ENCODE measurements at places on chromosomes 2 and 18.

DNA sequence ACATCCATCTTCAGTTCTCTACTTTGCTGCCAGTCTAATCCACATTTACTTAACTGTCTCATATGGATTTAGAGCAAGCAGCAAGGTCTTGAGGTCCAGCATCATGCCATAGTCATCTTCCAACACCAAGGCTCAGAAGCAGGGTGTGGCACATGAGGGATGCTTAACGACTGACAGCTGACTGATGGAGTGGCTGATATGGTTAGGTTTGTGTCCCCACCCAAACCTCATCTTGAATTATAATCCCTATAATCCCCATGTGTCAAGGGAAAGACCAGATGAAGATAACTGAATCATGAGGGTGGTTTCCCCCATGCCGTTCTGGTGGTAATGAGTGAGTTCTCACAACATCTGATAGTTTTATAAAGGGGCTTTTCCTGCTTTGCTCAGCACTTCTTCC lies 257.3 kb downstream of the NBAS start:
- no peak for DNase-seq

DNA sequence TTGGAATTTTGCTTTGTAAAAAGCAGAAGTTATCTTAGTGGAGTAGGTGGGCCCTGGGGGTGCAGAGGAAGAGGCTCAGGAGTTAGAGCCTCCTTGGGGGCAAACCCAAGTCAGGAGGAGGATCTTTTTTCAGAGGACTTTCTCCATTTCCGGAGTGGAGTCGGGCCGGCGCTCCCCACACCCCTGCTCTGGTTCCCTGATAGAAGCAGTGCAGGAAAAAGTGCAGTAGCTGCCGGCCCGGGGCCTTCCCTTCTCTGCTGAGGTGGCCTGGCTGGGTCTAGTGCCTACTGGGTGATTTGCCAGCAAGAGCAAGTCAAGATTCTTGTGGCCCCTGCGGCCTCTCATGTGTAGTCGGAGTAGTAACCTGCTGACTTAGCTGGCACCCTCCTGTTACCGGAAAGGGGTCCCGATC lies 124.2 kb upstream of the HS6ST1 start:
- DNase-seq, result no peak

- DNase-seq, result no peak
Measured at GRCh38 chr2:69554981-69555380, 88.6 kb downstream of the AAK1 start.

DNA sequence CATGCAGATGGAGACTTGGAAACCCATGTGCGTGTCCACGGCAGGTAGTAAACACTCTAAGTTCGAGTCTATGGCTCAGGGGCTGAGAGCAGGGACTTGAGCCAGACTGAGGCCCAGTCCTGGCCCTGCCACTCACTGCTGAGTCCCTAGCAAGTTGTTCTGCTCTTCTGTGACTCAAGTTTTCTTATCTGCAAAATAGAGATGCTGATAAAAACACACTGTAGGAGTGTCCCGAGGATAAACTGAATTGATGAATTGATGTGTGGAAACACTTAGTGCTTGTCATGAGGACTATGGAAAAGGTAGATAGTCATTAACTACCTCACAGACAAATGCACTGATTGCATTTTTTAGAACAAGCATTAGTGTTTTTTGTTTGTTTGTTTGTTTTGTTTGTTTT lies 73.2 kb downstream of the BOLA3 start:
- DNase-seq, result no peak

DNA sequence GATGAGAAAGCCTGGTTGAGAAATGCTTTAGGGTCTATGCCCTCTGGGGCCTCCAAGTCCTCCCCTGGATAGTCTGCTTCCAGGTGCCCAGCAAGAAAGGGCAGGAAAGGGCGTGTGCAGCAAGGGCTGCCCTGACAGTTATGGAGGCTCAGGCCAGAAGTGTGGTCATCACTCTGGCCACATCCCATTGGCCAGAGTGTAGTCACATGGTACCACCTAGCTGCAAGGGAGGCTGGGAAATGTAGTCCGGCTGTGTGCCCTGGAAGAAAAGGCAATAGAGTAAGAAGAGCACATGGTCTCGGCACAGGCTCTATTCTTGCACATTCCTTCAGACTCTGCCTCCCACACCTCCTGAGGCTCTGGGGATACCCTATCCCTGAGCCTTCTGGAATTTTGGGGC lies 35.7 kb downstream of the ODC1 start:
- peak; percentile 66 for DNase-seq

DNA sequence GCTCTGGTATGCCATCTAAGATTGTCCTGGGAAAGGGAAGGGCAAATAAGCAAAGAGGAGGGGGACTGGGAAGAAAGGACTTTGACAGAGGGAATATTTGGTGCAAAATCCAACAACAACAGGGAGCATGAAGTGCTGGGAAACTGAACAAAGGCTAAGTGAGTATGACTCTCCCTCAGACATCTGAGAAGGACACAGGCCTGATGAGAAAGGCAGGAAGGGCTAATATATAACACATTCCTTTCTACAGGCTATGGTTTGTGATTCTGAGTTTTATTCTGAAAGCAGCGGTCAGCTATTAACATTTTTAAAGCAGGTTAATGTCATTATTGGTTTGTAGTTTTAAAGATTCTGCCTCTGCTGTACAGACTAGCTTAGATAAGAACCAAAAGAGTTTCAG lies 1579.5 kb downstream of the LRP1B start:
- DNase-seq, result no peak

DNA sequence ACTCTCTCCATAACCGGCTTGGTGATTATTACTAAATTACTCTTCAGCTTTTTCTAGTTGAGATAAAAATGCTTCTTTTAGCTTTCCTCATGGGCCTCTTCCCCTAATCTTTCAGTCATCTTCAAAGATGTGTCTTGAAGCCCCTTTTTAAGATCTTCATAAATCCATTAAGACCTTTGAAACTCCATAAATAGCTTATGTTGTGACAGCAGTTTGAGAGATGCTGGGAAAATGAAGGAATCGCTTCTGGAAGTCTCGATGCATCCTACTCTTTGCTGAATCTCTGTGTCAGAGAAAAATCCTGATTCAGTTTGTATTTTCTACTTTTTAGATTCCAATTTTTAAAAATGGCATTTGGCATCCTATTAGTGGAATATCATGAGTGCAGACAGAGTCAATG lies 13.0 kb downstream of the SCYGR4 start:
- no peak for DNase-seq

DNA sequence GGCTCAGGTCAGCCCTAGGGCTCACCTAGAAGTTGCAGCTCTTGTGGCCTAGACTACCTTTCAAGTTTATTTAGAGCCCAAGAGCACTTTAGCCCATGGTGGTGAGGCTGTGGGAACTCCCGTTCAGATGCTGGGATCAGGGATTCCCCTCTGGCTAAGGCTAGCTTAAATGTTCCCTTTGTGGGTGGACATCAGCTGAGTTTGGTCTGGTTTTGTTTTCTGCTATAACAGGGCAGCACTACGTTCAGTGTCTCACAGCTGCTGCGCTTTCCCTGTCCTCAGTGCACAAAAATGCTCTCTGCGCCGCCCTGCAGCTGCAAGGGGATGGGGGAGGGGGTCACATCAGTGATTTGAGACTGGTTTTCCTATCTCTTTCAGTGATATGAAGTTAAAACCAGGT lies 170.5 kb upstream of the KCNJ3 start:
- no peak for DNase-seq

DNA sequence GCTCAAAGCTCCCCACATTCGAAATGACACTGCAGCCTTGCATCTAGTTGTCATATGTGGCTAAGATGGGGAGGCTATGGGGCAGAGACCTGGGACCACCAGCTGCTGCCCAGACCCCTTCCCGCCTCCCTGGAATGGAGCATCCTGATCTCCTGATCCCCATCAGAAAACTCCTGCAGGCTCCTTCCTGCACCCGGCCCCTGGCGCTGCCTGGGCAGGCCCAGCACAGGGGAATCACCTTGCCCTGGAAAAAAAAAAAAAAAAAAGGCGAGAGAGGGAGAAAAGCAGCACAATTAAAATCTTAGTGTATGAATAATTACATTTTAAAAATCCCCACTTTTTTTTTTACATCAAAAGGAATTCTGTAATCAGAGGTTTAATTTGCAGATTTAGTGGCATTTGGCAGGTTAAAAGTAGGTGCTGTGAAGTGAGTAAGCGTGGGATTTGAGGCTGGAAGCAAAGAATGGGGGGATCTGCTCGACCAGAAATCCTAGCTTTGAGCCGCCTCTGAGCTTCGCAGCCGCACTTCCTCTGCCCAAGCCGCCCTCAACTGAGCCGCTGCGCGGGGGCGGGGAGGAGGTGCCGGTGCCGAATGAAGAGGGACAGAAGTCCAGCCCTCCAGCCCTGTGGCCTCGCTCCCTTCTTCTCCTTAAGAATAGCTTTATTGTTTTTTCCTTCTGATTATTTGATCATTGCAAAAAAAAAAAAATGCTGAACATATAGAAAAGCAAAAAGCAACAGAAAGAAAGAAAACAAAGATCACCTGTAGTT lies 30.0 kb downstream of the THNSL2 start:
- DNase-seq, result peak; percentile 74

DNA sequence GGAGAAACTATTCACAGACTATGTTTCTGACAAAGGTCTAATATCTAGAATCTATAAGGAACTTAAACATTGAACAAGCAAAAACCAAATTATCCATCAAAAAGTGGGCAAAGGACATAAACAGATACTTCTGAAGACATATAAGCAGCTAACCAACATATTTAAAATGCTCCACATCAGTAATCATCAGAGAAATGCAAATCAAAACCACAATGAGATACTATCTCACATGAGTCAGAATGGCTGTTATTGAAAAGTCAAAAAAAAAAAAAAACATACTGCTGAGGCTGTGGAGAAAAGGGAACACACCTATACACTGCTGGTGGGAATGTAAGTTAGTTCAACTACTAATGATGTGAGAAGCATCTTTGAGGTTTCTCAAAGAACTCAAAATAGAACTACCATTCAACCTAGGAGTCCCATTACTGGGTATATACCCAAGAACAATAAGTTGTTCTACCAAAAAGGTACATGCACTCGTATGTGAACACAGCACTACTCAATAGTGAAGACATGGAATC lies 220.4 kb upstream of the TFPI start:
- no peak for DNase-seq

DNA sequence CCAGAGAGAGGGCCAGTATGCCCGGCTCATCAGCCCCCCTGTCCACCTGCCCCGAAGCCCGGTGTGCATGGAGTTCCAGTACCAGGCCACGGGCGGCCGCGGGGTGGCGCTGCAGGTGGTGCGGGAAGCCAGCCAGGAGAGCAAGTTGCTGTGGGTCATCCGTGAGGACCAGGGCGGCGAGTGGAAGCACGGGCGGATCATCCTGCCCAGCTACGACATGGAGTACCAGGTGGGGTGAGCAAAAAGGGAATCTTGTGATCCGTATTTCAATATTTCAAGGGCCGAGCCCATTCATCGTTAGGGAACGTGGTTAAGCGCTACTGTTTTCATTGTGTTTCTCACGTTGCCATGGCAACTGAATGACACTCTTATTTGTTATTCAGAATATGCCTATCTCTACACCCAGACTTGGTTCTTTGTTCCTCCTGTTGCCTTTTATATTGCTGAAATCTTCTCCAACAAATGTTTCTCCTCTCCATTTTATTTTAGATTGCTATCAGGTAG lies 81.5 kb downstream of the NRP2 start:
- DNase-seq, result peak; percentile 86

- DNase-seq, result no peak
Measured at GRCh38 chr2:160418398-160418765, 75.2 kb downstream of the RBMS1 start.

DNA sequence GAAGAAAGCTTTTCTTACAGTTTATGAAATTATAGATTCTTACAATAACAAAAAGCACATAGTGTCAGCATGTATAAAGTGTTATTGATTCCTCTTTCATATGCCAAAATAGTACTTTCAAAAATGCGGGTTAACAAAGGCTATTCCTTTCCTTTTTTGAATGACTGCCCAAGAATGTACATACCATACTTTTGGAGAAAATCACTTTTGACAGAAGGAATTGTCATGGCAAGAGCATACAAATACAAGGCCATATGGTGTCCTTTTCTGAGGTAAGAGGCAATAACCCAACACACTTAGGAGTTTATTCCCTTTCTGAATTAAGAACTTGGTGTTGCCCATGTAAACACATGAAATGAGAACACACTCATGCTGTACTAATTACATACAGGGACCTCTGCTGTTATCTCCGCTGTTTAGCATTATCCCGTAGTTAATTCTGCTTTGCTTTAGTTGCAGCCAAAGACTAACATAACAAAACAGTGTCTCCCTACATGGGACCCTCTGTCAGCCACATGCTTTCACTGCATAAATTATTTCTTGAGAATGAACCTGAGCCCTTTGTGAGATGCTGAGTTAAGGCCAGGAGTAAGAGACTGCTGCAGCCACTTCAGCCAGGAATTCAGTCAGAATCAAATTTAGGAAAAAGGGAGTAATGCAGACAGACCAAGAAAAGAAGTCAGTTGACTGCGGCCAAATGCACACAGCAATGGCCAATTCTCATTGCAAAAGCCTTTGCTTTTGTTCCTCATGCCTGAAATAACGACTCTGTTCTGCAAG lies 67.0 kb downstream of the CDH2 start:
- no peak for DNase-seq

- DNase-seq, result no peak
Measured at GRCh38 chr2:208867374-208867773, 460.8 kb downstream of the PTH2R start.

DNA sequence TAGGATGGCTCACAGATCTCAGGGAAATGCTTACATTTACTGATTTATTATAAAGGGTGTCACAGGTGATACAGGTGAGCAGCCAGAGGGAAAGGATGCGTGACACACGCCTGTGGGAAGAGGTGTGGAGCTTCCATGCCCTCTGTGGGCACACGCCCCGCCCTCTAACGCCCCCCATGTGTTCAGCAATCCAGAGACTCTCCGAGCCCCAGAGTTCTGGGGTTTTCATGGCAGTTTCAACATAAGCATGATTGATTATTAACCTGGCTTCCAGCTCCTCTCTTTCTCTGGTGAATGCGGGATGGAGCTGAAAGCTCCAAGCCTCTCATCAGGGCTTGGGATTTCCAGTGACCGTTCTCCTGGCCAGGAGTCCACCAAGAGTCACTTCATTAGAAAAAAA lies 34.3 kb upstream of the ODC1 start:
- DNase-seq, result no peak

GRCh38 chr18:60123031-60123430 lies 223.2 kb downstream of the PMAIP1 start:
- no peak for DNase-seq

DNA sequence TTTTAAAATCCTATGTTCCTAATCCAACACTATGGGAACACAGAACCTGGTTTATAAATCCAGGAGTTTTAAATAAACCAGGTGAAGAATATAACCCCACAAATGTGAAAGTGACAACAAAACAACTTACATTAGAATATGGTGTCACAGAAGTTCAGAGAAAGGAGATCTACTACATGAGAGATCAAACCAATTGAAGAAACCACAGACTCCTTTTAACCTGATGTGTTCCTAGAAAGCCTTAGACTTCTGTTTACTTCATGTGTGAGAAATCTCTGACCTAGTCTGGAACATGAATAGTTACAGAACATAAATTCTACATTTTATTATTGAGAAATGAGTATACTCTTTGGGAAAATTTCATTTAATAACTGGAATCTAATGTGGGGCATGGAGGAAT lies 165.3 kb downstream of the FTCDNL1 start:
- DNase-seq, result no peak

GRCh38 chr2:149152469-149152953 lies 114.0 kb downstream of the LYPD6B start:
- no peak for DNase-seq

DNA sequence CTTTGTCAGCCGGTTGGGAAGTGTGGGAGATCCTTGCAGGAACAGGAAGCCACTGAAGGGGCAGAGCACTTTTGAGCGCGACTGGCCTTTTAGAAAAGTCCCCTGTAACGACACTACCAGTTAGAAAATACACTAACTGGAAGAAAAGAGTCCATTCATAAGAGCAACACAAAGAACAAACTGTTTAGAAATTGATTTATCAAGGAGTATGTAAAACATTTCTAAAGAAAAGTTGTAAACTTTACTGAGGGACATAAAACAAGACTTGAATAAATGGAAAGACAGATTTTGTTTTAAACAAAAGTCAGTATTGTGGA lies 29.8 kb upstream of the POMC start:
- no peak for DNase-seq
